ENCODE measurements at places on chromosomes 7 and 10.

DNA sequence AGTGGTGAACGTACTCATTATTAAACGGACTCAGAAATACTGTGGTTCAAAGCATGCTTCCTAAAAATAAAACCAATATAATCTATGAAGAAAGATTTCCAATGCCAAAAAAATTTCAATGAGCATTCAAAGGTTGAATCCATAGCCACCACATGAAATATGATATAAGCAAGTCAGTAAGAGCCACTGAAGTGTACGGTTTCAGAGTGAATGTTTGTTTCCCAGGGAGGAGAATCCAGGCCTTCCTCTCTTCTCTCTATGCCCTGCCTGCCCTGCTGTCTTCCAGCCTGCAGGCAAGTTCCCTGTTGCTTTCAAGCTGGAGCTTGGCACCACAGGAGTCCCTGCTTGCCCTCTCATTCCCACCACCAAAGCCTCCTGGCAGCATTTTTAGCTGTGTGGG is 1171.6 kb upstream of the C7orf33 start:
- DNase-seq: no peak

DNA sequence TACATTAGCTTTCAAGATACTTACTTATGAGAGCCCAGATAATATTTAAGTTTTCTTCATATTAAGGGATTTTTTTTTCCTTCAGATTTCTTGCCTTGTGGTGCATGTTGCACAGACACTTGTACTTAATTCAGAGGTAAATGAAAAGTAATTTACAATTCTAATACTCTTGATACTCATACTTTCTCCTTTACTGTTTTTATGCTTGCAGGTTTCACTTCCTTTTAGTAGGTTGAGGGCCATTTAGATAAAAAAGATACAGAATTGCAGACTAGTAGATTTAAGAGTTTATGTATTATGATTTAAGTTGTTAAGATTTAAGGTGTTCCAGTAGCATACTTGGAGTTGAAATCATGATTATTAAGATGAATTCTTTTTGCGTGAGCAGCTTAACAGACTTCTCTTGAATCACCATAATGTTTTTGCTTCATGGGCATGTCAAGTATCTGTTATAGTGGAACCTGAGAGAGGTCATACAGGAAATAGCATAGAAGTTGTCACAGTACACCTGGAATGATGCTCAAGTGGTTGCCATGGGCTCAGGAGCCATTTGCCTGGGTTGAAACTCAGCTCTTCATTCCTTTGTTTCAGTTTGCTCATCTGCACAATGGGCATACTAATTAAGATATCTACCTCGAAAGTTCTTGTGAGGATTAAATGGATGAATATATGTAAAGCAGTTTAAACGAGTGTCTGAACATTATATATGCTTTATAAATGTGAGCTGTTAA is 174.8 kb upstream of the PRPS1L1 start:
- no peak for DNase-seq

DNA sequence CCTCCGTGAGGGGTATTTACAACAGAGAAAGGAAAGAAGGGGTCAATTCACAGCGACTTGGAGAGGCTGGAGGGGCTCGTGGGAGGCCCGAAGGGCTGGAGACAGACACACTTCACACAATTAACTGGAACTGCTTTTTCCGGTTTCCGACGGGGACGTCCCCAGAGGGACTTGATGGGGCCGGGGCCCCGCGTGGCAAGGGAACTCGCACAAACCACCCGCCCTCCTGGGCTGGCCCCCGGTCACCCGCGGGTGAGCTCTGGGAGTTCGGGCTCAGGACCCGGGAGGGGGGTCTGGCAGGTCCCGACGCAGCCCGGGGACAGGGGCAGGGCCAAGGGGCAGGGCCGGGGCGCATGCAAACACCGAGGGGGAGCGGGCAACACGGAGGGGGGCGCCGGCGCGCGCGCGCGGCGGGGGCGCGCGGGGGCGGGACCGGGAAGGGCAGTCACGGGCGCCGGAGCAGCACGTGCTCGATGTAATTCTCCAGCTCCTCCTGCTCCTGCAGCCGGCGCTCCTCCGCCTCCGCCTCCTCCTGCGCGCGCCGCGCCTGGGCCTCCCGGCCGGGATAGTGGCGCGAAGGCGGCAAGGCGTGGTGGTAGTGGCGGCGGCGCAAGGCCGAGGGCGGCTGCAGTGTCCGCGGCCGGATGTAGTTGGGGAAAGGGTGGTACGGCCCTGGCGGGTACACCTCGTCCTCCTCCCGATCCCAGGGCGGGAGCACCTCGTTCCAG is 2.7 kb downstream of the VGF start:
- DNase-seq: no peak

DNA sequence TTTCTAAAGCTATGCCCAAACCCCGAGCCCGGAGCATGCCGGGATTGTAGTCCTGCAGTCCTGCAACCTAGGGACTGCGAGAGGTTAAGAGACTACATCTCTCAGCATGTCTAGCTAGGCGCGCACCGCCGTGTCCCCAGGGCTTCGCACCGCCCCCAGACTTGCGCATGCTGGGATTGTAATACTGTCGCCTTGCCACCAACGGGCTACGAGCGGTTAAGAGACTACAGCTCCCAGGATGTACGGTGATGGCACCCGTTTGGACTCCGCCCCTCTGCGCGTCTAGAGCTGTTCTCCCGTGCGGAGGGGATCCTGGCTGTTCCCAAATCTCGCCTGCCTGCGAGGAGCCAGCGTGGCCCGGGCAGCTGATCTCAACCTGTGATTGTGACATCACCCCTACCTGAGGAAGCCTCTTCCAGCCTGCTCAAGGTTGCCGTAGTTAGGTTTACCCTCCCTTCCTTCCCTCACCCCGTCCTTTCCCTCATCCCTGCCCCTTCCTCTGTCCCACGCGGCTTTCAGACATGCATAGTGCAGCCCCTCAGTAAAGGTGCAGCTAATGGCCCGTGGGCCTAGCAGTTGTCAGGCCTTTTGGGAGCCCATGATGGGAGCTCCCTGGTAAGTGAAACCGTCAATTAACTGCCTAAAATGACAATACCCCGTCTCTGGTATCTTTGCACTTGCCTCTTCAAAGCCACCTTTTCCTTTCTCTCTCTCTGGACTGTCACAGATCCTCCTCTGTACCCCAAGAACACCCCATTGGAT is 6.3 kb upstream of the ZNF736 start:
- DNase-seq: peak; percentile 97

- DNase-seq: peak; percentile 12
These were observed 327.3 kb upstream of the NRP1 start for GRCh38 chr10:33661580-33662336.

- DNase-seq: no peak
These were observed 136.1 kb downstream of the NEURL1 start for GRCh38 chr10:103629581-103629980.

DNA sequence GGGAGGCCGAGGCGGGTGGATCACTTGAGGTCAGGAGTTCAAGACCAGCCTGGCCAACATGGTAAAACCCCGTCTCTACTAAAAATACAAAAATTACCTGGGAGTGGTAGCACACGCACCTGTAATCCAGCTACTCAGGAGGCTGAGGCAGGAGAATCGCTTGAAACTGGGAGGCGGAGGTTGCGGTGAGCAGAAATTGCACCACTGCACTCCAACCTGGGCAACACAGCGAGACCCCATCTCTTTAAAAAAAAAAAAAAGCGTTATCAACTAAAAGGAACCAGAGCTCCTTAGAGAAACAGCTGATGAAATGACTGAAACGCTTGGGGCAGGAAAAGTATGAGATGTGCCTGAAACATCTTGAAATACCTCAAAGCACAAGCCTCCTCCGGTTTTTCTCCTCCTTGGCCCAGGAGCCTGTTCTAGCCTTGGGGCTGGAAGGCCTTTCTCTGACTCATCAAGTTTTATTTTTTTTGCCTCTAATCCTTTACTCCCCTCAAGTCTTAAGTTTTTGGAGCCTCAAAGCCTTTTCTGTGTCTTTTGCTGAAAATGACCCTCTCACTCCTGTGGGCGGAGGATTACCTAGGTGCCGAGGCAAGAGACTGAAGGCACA is 2.6 kb upstream of the METTL27 start:
- no peak for DNase-seq

GRCh38 chr10:98536551-98536950 is 89.8 kb upstream of the HPS1 start:
- DNase-seq: no peak

DNA sequence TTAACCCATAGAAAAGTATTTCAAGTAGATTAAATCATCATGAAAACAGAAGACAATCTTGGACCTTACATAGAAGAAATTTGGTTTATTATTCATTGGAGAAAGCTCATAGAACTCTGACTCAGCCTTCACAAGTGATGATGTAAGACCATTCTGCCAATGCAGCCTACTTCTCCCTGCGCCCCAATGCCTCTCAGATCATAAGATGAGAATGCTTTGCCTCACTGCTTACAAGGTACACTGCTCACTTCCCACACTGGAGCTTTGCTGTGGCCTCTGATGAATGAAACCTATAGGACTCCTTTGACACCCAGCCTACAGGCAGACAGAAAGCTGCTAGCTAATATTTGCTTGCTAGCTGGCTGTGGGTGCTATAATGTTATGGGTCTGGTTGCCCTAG is 569.4 kb upstream of the STEAP1 start:
- no peak for DNase-seq

DNA sequence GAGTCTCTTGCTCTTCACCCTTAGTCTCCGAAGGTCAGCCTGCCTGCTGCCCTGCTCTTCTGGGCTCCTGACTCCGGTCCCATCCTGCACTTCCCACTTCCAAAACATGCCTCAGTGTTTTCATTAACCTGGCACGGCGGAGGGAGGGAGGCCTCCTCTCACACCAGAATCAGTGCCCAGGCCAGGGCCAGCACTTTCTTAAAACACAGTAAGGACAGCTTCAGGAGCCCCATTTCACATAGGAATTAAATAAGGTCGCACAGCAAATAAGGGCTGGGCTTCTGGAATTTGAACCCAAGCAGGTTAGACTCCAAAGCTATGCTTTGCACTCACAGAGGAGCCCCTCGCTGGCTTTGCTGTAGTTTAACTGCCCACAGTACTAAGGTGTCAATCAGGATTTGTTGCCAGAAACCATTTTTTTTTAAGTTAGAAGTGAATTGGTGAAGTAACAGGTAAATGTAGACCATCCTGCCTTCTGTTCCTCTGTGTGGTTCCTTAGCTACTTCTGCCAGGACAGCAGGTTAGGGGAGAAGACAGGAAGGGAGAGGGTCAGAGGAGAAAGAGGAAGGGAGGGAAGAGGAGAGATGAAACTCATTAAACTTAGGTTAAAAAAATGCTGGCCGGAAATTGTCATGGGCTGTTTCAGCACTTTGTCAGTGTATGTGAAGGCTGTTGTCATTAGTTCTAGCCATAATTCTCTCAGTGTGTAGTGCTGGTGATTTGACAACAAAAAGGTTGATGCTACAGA is 1.1 kb downstream of the RASSF4 start:
- no peak for DNase-seq

DNA sequence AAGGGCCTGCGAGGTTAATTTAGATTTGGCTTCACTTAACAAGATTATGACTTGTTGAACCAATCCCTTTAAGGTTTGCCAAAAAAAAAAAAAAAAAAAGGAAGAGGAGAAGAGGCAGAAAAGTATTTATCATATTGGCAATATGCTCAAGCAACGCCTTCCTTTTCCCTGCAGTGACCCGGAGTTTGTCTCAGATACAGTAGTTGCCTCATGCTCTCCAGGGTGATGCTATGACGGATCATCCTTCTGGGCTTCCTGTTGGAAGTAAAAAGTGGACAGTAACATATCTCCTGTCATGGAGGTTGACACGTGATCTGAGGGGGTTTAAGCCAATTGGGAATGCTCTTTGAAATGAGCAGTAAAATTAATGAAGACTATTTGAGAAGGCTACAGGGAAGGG is 117.3 kb downstream of the BMPER start:
- DNase-seq: no peak

GRCh38 chr7:87231711-87232110 is 12.2 kb upstream of the TMEM243 start:
- no peak for DNase-seq

DNA sequence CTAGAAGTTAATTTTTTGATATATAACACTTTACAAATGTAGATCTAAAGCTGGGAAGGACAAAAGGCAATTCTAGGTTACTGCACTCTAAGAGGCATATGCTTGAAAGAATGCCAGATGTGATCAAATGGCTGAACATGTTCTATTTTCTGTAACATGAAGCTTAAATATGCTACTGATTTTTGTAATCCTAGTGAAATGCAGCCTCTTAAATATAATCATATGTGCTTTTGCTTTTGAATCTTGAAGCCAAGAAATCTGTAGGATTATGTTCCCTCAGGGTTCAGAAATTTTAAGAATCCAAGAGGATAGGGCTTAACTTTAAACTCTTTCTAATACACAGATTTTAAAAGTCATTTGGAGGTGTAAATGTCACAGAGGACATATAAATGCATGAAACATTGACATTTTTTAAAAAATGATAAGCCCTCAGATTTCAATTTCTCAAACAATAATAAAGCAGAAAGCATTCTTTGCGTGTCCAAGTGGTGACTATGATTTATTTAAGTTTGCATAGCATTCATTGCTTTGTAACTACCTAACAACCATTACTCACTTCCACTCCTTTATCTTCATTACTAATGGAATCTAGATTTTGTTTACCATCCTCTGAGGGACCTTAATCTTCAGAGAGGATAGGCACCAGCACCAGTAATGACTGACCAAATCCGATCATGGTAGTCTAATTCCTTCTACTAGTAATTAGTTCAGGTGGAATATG is 170.4 kb downstream of the MAGI2 start:
- DNase-seq: no peak

GRCh38 chr10:11441151-11441535 is 170.3 kb downstream of the USP6NL start:
- DNase-seq: no peak

GRCh38 chr7:43764807-43765491 is 6.5 kb downstream of the BLVRA start:
- DNase-seq: no peak

DNA sequence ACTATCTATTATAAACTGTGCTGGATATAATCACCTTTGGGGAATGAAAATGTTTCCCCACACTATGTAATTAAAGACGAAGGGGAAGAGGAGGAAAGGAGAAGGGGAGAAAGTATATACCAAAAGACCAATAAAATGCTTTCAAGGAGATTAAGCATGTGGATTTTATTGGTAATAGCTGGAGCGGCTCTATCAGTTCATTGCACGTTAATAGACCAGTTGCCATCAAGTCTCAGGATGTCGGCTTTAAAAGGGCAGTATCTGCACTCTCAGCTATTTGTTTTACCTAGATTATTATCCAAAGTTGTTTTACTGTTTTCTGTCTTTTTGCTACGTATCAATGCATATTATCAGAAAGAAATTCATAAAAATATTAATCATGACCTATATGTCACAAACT is 9.0 kb downstream of the ETV1 start:
- no peak for DNase-seq

DNA sequence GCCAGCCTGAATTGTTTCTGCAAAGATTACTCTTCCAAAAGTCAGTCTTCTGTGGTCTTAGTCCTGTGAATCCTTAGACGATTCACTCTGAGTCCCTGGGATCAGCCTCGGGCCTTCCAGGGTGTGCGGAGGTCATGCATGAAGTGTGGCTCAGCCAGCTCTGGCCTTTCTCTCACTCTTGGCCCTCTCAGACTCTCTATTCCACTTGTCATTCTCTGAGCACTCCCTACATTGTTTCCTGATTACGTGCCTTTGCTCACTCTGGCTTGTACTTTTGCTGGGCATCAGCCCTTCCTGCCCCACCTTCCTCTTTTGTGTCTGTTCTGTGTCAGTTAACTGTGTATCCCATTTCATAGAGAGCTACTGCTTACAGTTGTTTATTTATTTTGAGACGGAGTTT is 36.0 kb downstream of the CCNY start:
- DNase-seq: no peak

All from CD4-positive, alpha-beta T cell treated with Interleukin-17A for 1 hour (primary cell).